ENCODE measurements at places on chromosomes 4 and X.

GRCh38 chr4:176357359-176358082 is 37.8 kb downstream of the SPCS3 start:
- no peaks in the 10 kb centered on the region for H3K27me3 ChIP-seq
- DNase-seq = no peak
- no peaks in the 10 kb centered on the region for H3K36me3 ChIP-seq
- H3K27ac ChIP-seq = no peak overlapping the region
- no peaks in the 10 kb centered on the region for H3K4me1 ChIP-seq
- H3K4me3 ChIP-seq = no peak overlapping the region

GRCh38 chrX:72306085-72306801 is 529 bp upstream of the CITED1 start:
- H3K27me3 ChIP-seq = no peaks in the 10 kb centered on the region
- H3K4me1 ChIP-seq = peaks cover 12% of the 10 kb centered on the region
- peak overlapping the region; percentile 48 for H3K4me3 ChIP-seq

DNA sequence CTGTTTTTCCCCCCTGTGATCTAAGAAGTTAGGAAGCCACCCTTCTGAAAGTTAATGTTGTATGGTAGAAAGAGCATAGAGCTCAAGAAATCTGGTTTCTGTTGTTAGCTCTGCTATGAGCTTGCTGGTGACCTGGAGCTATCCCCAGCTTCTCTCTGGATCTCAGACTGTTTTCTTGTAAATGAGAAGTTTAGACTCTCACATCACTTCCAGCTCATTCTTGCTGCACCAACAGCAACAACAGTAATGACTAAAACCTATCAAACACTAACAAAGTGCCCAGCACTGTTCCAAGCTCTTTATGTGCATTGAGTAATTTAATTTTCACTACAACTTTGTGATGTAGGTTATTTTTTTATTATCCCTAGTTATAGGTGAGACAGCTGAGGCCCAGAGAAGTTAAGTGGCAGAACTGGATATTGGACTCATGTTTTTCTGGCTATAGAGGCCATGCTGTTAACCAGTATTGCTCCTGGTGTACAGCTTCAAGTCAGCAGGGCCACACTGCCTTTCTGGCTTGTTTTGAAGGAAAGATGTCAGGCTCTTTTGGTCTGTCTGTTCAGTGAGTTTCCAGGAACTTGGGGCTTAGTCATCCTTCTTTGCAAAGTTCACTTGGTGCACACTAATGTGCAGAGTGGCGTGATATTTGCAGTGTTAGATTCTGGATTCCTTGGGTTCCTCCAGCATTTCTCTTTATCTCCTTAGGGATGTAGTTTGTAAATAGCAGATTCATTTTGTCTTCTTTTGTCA is 27.8 kb upstream of the TMEM164 start:
- H3K27ac ChIP-seq = no peak overlapping the region
- H3K4me1 ChIP-seq = no peaks in the 10 kb centered on the region
- DNase-seq = no peak
- no peaks in the 10 kb centered on the region for H3K27me3 ChIP-seq
- H3K4me3 ChIP-seq = no peak overlapping the region

- no peak overlapping the region for H3K27ac ChIP-seq
- no peak overlapping the region for H3K4me3 ChIP-seq
- DNase-seq = no peak
- no peaks in the 10 kb centered on the region for H3K27me3 ChIP-seq
- H3K36me3 ChIP-seq = no peaks in the 10 kb centered on the region
Observed at GRCh38 chrX:134636851-134637250, 21.4 kb downstream of the PLAC1 start.

GRCh38 chr4:48470570-48470969 is 12.6 kb upstream of the SLC10A4 start:
- DNase-seq = no peak
- no peaks in the 10 kb centered on the region for H3K4me1 ChIP-seq
- no peaks in the 10 kb centered on the region for H3K27me3 ChIP-seq
- H3K27ac ChIP-seq = no peak overlapping the region

DNA sequence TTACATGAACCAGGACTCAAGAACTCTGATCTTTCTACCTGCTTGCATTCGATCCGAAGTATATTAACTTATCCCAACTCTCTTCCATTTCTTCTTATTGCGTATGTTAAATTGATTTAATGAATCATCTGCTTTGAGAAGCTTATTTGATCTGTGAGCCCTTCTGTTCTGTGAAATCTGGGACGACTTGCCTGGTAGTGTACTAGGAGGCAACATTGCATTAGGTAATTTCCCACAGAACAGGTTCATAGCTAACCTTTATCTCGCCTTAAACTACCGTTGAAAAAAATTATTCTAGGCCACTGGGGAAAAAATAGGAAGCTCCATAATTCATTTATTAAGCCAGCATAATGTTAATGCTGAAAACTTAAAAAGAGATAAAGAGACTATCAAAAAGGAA is 67.2 kb upstream of the MAB21L2 start:
- H3K36me3 ChIP-seq = no peaks in the 10 kb centered on the region
- H3K4me3 ChIP-seq = no peak overlapping the region
- no peaks in the 10 kb centered on the region for H3K27me3 ChIP-seq
- H3K27ac ChIP-seq = no peak overlapping the region
- no peak for DNase-seq

DNA sequence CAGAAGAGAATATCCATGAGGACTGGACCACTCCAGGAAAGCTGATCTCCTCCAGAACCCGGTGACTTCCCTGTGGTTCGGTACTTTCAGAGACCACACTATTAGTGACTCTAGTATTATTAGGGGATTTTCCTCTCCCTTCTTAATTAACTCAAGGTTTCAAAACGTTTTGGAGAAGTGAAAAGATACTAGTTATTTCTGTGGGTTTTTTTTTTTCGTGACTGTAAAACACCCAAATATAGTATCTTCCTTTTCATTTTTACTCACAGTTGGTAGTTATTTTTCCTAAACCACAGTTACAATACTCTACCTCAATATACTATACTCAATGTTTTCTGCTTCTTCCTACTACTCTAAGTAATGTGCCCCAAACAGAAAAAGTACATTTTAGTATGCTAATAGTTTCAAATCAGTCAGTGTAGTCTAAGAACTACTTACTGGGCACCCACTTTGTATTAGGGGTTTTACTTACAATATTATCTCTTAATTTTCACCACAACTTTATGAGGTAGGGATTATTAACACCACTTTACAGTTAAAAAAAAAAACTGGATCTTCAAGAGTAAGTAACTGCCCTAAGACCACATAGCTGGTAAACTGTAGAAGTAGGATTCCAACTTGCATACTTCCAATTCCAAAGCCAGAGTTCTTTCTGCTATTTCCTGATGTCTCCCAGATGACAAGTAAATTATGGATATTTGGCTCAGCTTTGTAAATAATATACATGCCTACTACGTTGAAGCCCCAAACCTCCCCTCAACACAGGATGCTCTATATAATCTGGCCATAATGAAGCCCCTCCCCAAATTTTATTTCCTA is 45.0 kb downstream of the SLC9A7 start:
- H3K27me3 ChIP-seq = no peaks in the 10 kb centered on the region
- no peak overlapping the region for H3K27ac ChIP-seq
- H3K4me3 ChIP-seq = no peak overlapping the region
- DNase-seq = no peak
- H3K36me3 ChIP-seq = no peaks in the 10 kb centered on the region

- H3K36me3 ChIP-seq = no peaks in the 10 kb centered on the region
- no peak overlapping the region for H3K27ac ChIP-seq
- no peak for DNase-seq
- no peak overlapping the region for H3K4me3 ChIP-seq
- no peaks in the 10 kb centered on the region for H3K27me3 ChIP-seq
Observed at GRCh38 chr4:8552024-8552423, 28.2 kb upstream of the GPR78 start.

DNA sequence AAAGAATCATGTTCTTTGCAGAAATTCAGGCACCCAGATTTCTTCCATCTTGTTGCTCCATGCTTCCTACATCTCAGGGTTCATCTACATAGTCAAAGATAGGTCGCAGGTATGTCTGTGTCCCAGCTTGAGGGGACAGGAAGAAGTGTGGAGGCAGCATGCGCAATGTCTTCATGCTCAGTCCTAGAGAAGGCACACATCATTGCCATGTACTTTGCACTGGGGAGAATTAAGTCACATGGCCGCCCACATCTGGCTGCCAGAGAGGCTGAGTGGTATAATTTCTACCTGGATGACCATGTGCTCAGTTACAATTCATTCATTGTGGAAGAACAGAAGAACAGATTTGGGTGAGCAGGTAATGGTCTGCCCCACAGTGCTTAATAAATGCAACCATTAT is 54.1 kb downstream of the GAB1 start:
- H3K27ac ChIP-seq = no peak overlapping the region
- no peak overlapping the region for H3K4me3 ChIP-seq
- peaks cover 16% of the 10 kb centered on the region for H3K4me1 ChIP-seq
- no peaks in the 10 kb centered on the region for H3K36me3 ChIP-seq
- DNase-seq = peak; percentile 51
